Activated CD8-positive, alpha-beta memory T cell treated with anti-CD3 and anti-CD28 coated beads for 4 hours (primary cell): ENCODE measurements at places on chromosomes 1 and 21.

DNA sequence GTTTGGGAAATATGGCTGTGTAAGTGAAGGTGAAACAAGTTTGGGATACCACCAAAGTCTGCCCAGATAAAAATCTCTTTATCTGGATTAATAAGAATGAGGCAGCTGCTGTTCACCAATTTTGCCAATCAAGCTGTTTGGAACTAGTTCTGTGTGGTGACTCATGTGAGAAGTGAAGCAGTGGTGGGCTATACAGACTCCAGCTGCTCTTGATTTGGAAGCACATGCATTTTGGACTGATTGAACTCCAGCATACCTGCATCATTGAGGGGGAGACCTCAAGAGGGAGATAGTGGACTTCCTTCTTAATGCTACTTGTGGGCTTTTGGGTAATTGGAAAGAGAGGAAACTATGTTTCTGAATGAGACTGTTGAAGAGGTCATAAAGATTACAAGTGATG is 99.2 kb upstream of the B3GALT2 start:
- DNase-seq: no peak

GRCh38 chr1:30232288-30232899 is 491.0 kb downstream of the MATN1 start:
- DNase-seq: no peak

DNA sequence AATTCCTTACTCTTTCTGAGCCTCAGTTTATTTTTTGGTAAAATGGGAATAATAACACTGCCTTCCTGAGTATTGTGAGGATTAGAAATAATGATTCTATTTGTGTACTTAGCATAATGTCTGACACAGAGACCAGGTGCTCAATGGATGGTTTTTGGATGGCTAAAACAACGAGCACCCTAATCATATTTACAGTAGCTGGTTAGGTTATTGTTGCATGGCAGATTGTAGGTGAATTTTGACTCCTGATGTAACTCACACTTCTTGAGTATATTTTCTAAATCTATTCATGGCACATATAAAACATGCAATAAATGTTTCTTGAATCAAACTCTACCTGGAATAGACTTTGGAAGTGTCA is 11.9 kb upstream of the DUSP10 start:
- no peak for DNase-seq

GRCh38 chr1:193709607-193710006 is 523.2 kb upstream of the B3GALT2 start:
- DNase-seq: no peak

- DNase-seq: no peak
Measured at GRCh38 chr1:148362626-148363438, 120.3 kb downstream of the PPIAL4G start.

DNA sequence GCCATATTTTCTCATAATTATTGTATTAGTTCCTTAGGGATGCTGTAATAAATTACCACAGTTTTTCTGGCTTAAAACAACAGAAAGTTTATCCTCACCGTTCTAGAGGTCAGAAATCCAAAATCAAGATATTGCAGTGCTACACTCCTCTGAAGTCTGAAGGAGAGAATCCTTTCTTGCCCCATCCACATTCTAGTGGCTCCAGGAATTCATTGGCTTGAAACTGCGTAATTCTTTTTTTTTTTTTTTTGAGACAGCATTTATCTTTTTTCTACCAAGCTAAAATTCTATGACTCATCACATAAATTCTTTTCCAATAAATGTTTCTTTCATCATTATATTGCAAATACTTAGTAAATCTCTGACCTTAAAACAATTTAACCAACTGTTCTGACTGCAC is 451.0 kb upstream of the RGS18 start:
- DNase-seq: no peak

DNA sequence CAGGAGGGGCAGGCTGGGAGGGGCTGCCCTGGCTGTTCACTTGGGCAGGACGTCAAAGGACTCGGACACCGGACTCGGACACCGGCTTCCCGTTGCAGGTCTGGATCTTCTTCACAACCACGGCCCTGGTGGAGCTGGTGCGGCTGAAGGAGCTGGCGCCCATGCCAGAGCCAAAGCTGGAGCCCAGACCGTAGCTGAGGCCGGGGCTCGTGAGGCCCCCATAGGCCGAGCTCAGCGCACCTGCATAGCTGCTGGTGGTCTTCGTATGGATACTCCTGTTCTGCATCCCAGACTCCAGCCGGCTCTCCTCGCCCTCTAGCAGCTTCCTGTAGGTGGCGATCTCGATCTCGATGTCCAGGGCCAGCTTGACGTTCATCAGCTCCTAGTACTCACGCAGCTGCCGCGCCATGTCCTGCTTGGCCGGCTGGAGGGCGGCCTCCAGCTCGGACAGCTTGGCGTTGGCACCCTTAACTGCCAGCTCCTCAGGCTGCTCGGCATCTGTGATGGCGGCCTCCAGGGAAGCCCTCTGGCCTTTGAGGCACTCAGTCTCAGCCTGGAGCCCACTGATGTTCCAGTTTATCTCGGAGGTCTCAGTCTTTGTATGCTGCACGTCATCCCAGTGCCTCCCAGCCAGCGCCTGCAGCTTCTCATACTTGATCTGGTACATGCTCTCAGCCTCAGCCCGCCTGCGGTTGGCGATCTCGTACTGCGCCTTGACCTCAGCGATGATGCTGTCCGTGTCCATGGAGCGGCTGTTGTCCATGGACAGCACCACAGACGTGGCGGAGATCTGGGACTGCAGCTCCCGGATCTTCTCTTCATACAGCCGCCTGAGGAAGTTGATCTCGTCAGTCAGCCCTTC is 15.1 kb upstream of the KLF17 start:
- no peak for DNase-seq

DNA sequence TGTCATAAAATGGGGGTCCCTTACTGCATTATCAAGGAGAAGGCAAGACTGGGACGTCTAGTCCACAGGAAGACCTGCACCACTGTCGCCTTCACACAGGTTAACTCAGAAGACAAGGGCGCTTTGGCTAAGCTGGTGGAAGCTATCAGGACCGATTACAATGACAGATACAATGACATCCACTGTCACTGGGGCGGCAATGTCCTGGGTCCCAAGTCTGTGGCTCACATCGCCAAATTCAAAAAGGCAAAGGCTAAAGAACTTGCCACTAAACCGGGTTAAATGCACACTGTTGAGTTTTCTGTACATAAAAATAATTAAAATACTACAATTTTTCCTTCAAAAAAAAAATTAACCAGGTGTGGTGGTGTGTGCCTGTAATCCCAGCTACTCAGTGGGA is 22.1 kb downstream of the RASSF5 start:
- DNase-seq: no peak

DNA sequence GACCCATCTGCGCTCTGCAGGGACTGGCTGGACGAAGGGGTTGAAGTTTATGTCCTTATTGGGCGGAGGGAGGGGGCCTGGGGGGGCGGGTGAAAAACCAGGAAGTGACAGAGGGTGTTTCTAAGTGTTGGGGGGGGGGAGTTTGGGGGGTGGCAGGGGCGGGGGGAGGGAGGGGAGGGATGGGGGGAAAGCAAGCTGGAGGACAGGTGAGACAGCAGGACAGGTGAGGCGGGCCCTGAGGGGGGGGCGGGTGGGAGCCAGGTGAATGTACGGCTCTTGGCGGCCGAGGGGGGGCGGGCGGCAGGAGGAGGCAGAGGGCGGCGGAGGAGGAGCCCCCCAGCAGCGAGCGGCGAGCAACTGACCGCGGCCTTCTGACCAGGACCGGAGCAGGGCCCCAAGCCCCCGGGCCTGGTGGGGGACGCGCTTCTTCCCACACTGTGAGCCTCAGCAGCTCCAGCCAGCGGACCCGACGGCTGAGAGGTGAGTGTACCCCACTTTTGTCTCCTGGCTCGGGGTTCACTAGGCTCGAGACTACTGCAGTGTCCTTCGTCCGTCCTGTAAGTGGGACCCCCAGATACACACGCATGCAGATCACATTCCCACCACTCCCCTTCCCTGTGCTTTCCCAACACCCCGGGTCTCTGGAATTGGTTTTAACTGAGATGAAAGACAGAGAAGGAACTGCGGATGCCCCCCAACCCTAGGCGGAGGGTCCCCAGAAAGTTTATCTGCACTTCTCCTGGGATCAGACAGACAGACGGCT is at the start of gene ZBTB7B:
Gene ZBTB7B (plus strand): TSS at position 339 of the 763 bp plus-strand sequence. CDS start 11,859 bp downstream, outside the sequence.
- no peak for DNase-seq

DNA sequence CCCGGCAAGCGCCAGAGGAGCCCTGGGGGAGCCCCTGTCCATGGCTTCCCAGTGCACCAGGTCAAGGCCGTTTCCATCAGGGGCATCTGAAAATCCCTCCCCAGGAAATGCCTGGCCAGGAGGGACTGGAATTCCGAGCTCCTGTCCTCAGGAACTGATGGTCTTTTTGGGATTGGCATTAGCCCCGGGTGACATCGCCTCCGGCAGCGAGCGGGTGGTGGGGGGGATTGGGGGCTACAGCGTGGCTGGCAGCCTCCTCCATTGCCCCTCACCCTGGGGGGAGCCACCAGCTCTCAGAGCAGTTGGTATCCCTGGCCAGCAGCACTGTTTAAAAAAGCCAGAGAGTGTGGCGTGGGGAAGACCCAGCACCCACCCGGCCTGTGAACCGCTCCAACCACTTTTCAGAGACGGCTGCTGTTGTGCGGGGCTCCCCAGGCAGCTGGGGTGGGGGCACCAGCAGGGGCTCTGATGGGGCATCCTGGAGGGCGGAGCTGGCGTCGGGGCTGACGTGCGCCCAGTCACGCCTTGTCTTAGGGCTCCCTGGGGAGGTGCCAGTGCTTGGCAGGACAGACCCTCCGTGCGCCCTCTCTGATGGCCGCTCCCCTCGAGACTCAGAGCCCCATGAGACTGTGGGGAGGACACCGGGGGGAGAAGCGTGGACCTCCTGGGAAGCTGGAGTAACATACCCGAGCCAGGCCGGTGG is 62.9 kb upstream of the TTC34 start:
- no peak for DNase-seq

GRCh38 chr1:218711001-218711400 is 365.9 kb downstream of the TGFB2 start:
- no peak for DNase-seq

DNA sequence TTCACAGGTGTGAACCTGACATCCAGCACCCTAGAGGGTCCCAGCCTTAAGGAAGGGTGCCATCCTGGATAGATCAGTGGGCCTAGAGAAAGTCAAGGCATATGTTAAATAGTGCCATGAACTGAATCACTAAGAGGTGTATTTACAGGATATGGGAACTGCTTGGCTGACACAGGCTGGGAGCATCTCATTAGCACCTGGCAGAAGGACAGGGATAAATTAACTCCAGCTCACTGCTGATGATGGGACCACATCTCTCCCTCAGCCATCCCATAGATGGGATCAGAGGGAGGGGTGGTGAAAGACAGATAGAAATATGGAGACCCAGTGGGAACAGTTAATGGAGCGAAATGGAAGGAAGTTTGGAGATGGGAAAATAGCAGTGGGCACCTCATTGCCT is 122.0 kb downstream of the IGSF21 start:
- no peak for DNase-seq

- no peak for DNase-seq
Measured at GRCh38 chr1:14604414-14604813, 5.9 kb downstream of the KAZN start.

DNA sequence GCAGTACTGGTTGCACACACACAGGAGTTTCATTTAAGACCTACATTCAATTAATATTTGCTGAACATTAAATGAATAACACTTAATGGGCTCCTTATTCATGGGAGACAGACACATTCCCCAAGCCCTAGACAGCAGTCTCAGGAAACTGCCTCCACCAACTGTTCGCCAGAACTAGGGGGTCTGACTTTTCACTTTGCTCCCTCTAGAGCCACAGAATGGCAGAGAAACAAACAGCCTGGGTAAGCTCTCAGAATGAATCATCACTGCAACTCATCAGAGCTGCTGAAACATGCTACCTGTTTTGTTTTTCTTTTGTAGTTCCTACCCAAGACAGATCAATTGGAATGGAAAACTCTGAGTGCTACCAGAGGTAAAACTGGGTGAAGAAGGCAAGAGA is 31.7 kb downstream of the ELK4 start:
- DNase-seq: no peak

DNA sequence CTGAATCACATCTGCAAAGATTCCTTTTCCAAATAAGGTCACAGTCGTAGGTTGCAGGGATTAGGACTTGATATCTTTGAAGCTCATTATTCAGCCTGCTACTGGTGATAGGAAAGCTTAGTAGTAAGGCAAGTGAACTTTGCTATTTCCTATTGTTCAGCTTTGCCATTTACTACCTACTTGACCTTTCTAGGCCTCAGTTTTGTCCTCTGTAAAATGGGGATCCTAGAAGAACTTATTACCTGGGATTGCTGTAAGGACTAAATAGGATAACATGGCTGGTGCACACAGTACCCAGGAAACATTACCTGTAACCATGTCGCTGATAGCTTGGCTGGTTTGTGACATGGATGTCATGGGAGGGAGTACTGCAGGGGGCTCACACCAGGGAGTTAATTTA is 24.5 kb downstream of the UMODL1 start:
- no peak for DNase-seq

GRCh38 chr1:181251713-181252075 is 163.2 kb downstream of the IER5 start:
- DNase-seq: no peak

GRCh38 chr1:219324629-219325367 is 151.1 kb downstream of the LYPLAL1 start:
- no peak for DNase-seq

DNA sequence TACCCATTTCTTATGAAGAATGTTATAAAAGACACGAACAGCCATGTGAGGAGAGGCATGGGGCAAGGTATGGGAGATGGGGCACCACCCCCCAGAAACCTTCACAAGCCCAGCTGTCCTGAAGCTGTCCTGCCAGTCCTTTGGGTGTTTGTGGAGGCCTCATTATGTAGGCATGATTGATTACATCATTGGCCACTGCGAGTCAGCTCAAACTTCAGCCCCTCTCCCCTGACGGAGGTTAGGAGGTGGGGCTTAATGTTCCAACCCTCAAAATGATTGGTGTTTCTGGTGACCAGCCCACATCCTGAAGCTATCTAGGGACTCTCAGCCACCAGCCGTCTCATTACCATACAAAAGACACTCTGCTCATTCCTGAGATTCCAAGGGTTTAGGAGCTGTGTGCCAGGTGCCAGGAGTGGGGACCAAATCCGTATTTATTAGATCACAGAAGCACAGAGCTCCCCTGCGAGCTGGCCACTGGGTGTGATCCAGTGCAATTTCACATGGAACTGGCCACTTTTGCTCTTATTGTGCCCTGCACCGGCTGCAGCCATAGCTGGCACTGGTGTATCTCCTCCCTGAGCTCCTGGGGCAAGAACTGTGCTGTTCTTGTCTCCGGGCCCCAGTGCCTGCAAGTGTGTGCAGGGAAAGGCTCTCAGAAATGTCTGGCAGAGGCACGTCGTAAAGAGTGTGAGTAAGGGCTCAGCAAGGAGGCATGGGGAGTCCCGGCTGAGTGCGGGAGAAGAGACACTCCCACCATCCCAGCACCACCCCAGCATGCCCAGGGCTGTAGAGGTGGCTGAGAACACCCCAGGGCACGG is 10.5 kb downstream of the KIAA1614 start:
- no peak for DNase-seq

GRCh38 chr1:184426278-184426674 is 39.4 kb downstream of the C1orf21 start:
- no peak for DNase-seq

DNA sequence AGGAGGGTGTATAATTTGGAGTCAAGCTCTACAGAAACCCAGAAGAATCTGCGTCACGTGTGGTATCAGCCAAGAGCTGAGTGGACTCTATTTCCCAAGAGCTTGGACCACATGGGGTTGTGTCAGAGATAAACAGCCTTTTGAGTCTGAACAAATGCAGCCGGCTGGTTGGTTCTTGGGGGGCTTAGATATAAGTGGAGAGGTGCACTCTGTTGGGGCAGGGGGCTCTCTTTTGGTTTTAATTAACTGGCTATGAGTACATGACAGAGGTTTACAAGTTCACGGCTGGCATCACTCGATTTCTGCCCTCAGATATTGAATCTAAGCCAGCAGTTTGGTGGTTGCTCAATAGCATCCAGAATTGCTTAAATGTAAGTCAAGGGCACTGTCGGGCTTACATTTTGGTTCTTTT is 501 bp upstream of the MRAP start:
- DNase-seq: no peak
